Fibroblast of lung (primary cell): ENCODE measurements at places on chromosomes 5 and 9. TPM values are rescaled to one million over a fixed set of nuclear protein-coding genes. Genes with fewer than 3 reads are reported as not detected.

- no peak for DNase-seq
These were observed 75.8 kb downstream of the MAP1B start for GRCh38 chr5:72183101-72183520.

The HMCN2 gene
- not detected in 2 replicates for polyA plus RNA-seq

The UIMC1 gene
- 19.4 and 22.4 TPM in 2 replicates for polyA plus RNA-seq

- no peak for DNase-seq
These were observed 52.9 kb upstream of the TRIO start for GRCh38 chr5:14090290-14090689.
